ENCODE measurements at places on chromosomes 2 and 18.

DNA sequence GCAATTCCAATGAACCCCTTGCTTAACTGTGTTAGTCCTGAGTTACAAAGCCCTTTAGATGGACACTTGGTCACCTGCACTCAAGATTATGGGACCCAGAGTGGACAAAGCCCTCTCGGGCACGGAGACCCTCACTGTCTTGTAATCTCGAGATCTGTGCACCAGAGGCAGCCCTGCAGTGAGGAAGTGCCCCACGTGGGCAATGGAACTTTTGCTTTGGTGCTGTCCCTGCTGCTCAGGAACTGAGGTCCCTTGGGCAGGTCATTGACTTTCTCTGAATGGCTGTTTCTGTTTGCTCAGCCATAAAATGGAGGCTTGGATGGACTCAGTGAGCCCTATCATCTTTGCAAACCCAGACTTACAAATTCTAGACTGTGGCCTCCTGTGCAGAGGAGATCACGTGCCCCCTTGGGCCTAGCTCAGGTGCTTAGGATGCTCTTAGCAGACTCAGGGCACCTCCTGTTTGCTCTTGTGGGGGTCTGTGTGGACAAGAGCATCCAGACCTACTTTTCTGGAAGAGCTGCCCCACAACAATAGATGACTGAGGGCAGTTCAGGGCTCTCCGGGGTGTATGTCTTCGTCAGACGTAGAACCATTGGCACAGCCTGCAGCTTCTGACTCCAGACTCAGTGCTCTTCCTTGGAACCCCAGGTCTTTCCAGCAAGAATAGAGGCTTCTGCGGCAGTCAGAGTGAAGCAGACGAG, 94.5 kb upstream of the HS6ST1 start:
- DNase-seq: no peak

GRCh38 chr2:173412628-173413027, 58.0 kb downstream of the CDCA7 start:
- DNase-seq: no peak

DNA sequence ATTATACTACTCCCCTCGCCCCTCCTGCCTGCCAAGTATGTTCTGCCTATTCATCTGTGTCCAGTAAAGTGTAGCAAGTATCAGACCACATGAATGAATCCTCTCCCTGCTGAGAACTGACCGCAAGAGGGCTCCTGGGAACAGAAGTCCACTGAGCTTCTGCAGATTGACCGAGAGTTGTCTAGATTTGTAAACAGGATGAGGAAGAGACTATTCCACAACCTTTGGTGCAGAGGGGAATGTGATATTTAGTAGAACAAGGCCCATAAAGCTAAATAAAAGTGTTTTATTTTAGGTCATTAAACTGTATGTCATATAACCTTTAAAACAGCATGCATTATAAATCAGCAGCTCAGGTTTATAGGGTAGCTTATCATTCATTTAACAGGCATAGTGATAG, 377.0 kb downstream of the DCC start:
- DNase-seq: no peak

GRCh38 chr2:241814643-241815476, 5.9 kb downstream of the NEU4 start:
- DNase-seq: no peak

DNA sequence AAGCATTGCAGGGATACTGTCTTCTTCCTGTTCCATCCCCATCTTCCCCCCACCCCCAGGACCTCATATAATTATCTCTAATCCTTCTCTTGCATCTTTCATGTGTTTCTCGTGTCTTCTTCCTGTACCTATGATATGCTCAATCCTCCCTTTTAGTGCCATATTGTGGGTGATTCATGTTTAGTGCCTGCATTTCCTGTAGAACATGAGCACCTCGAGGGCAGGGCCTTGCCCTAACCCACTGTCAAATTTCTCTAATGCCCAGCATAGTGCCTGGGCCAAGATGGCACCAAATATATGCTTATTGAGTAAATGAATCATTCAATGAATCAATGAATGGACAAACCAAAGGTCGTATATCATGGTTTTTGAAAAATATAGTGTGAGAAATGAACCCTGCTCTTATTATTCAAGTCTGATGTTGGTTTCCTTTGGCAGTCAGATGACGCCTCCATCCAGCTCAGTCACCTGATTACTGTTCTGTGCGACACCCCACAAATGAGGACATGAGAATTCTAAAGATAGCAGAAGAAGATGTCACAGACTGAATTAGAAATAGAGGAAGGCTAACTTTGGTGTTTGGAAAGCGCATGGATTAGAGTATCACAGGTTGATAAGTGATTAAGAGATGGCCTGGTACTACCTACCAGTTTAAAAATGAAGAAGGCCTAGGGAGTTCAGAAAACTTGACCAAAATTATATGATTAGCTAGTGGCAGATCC, 278.4 kb downstream of the PRKCE start:
- DNase-seq: peak; percentile 46

GRCh38 chr2:82875858-82876257, 1583.2 kb downstream of the SUCLG1 start:
- no peak for DNase-seq

DNA sequence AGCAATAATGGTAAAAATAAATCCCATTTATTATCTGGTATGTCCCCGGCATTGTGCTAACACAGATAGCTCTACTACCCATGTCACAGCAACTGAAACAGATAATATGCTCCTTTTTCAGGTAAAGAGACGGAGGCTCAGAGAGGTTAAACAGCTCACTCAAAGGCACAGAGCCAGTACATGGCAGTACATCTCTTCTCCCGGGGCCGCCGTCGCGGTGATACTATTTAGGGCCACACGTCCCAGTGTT, 693 bp upstream of the PDK1 start:
- DNase-seq: no peak
